ENCODE measurements at places on chromosomes 2 and 18. TPM values are rescaled to one million over a fixed set of nuclear protein-coding genes. Genes with fewer than 3 reads are reported as not detected.

Gene TLX2
- total RNA-seq = 3.8 TPM

Gene RBMS1
- 65.1 TPM for total RNA-seq

Gene GREB1
- 0.20 TPM for total RNA-seq

Gene IL1R2
- total RNA-seq = 3.8 TPM

GRCh38 chr18:57802213-57803102, 657 bp downstream of the ATP8B1 start:
- no peaks in the 10 kb centered on the region for H3K36me3 ChIP-seq
- peaks cover 56% of the 10 kb centered on the region for H3K4me1 ChIP-seq
- H3K27me3 ChIP-seq = no peaks in the 10 kb centered on the region
- no peak for DNase-seq

DNA sequence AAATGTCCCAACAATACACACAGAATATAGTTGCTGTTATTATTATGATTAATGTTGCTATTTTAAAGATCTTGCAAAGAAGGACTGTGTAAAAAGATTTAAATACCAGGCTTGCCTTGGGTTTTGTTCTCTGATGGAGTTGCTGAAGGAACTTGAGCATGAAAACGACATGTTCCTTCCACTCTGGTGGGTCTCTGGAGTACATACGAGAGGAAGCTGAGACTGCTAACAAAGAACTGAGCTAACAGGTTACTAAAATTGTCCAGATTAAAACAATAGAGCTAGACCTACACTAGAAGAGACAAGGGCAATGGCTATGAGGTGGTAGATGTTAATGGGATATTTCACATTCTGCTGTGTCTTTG, 612.2 kb downstream of the TSN start:
- H3K4me3 ChIP-seq = no peak overlapping the region
- H3K4me1 ChIP-seq = no peaks in the 10 kb centered on the region
- no peak overlapping the region for H3K27ac ChIP-seq
- peaks cover 12% of the 10 kb centered on the region for H3K27me3 ChIP-seq
- no peaks in the 10 kb centered on the region for H3K36me3 ChIP-seq
- DNase-seq = no peak

- H3K4me1 ChIP-seq = peaks cover 22% of the 10 kb centered on the region
- DNase-seq = no peak
- H3K27me3 ChIP-seq = no peaks in the 10 kb centered on the region
- H3K4me3 ChIP-seq = no peak overlapping the region
- no peaks in the 10 kb centered on the region for H3K36me3 ChIP-seq
- H3K27ac ChIP-seq = no peak overlapping the region
These were observed 11.5 kb downstream of the PAIP2B start for GRCh38 chr2:71215447-71215846.

DNA sequence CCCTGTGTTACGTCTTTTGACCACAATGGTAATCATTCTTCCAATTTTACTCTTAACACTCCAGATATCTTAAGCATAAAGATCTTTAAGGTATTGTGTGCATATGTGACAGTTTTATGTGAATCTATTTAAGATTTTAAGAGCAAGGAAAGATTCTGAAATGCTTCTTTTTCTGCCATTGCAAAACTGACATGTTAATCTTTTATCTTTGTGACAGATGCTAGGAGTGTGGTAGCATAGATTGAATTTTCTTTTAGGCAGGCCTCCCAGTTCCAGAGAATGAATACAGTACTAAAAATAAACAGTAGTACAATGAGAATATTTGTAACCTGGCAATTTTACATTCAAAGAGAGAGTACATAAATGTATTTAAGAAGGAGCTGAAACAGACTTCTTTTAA, 232.5 kb upstream of the ZSWIM2 start:
- no peaks in the 10 kb centered on the region for H3K36me3 ChIP-seq
- H3K27me3 ChIP-seq = no peaks in the 10 kb centered on the region
- H3K4me3 ChIP-seq = no peak overlapping the region
- no peak overlapping the region for H3K27ac ChIP-seq

DNA sequence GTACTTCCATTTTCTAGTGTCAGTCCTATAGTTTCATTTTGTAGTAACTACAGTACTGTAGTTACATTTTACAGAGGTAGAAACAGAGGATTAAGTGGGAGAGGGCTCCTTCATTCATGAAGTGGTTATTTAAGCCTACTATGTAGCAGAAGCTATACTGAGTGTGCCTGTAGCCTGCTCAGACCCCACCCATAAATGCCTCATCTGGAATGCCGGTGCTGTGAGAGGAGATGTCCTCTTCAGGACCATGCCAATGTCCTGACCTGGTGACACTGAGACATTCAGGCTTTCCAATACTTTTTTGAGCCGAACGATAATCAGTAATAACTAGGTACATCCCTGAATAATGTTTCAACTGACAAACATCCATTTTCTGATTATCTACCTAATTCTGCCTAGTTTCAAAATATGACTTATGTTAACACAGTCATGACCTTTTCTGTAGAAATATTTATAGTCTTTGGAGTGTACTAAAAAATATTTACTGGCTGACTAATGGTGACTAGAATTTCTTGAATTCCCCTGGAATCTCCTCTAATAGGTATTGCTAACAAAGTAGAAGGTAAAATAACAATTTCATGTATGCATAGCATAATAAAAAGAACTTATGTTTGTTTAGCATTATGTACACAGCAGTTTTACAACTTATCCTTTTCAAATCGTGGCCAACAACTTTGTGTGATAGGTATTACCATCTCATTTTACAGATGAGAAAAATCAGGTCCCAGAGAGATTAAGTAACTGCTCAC, 10.2 kb upstream of the ARHGAP28 start:
- H3K27me3 ChIP-seq = no peaks in the 10 kb centered on the region
- DNase-seq = no peak
- no peaks in the 10 kb centered on the region for H3K36me3 ChIP-seq
- no peak overlapping the region for H3K4me3 ChIP-seq
